Activated naive CD4-positive, alpha-beta T cell (primary cell): ENCODE measurements at places on chromosomes 3 and 15.

- no peak for DNase-seq
These were observed 140.5 kb upstream of the TBL1XR1 start for GRCh38 chr3:177337541-177338331.

DNA sequence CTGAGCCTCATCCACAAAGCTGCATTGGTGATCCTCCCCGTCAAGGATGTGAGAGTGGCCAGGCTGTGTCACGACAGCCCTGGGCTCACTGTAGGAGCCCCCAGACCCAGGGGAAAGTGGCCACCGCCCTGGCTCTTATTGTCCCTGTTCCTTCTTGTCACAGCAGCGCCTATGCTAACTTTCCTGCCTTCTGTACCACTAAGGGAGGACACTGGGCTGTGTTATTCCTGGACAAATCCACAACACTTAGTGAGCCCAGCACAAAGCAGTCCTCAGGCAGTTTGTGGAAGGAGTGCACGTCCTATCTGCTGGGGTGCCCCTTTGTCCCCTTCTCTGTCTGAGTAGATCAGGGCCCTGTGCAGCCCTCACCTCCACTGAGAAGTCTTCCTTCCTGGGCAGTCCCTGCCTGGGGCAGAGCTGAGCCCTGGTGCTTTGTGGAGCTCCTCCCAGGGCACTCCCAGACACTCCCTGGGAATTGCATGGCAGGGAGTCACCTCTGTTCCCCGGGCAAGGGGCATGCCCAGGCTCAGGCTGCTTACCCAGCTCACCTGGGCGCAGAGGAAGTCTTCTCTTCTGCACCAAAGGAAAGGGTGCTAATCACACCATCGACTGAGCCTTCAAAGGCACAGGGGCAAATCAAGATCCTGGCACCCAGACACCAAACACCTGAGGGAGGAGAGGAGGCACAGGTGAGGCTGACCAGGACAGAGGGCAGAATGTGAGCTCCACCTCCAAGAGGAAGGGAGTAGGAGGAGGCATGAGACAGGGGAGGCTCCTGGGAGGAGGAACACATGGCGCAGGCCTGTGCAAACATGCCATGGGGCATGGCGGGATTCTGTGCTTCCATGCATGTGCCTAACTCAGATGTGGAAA lies 138.7 kb downstream of the KLF13 start:
- DNase-seq = no peak

GRCh38 chr15:35150361-35150760 lies 65.3 kb upstream of the NANOGP8 start:
- DNase-seq = no peak

GRCh38 chr15:86164232-86164898 lies 84.7 kb downstream of the AGBL1 start:
- DNase-seq = no peak

- DNase-seq = no peak
These were observed 37.2 kb downstream of the AP4E1 start for GRCh38 chr15:50945725-50946124.

GRCh38 chr3:30962084-30962483 lies 67.6 kb upstream of the GADL1 start:
- DNase-seq = no peak

DNA sequence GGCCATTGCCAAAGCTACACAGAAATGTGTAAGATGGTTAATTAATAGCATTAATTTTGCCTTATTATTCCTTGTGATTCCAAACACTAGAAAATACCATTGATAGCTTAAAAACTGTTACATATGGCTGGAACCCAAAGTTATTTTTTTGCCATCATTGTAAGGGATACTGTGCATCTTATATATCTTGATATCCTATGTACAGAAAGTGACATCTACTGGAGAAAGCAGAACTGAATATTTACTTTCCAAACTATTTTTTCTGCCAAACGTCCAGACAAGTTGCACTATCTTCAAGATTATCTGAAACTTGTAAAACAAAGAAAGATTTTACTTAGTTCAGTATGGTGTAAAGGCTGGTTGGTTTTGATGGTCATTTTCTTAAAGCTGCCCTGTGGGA lies 33.3 kb upstream of the MEIS2 start:
- no peak for DNase-seq

- no peak for DNase-seq
These were observed 1.2 kb downstream of the IGDCC4 start for GRCh38 chr15:65421360-65422215.

DNA sequence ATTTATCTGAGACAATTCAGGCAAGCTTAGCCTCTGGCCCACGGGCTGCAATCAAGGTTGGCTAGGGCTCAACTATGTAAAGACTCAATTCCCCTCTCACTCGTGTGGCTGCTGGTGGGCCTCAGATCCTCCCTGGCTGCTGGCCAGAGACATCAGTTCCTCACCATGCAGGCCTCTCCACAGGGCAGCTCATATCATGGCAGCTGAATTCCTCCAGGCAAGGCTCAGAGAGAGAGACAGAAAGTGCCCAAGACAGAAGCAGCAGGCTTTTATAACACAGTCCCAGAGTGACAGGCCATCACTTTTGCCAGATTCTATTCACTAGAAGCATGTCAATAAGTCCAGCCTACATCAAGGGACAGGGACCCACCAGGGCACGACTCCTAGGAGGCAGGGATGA lies 63.2 kb downstream of the XXYLT1 start:
- no peak for DNase-seq

- no peak for DNase-seq
These were observed 2.4 kb downstream of the NEDD4 start for GRCh38 chr15:55990998-55991397.
